ENCODE measurements at places on chromosomes 11 and 22.

- no peak for DNase-seq
Measured at GRCh38 chr11:33387996-33388395, 130.8 kb downstream of the HIPK3 start.

DNA sequence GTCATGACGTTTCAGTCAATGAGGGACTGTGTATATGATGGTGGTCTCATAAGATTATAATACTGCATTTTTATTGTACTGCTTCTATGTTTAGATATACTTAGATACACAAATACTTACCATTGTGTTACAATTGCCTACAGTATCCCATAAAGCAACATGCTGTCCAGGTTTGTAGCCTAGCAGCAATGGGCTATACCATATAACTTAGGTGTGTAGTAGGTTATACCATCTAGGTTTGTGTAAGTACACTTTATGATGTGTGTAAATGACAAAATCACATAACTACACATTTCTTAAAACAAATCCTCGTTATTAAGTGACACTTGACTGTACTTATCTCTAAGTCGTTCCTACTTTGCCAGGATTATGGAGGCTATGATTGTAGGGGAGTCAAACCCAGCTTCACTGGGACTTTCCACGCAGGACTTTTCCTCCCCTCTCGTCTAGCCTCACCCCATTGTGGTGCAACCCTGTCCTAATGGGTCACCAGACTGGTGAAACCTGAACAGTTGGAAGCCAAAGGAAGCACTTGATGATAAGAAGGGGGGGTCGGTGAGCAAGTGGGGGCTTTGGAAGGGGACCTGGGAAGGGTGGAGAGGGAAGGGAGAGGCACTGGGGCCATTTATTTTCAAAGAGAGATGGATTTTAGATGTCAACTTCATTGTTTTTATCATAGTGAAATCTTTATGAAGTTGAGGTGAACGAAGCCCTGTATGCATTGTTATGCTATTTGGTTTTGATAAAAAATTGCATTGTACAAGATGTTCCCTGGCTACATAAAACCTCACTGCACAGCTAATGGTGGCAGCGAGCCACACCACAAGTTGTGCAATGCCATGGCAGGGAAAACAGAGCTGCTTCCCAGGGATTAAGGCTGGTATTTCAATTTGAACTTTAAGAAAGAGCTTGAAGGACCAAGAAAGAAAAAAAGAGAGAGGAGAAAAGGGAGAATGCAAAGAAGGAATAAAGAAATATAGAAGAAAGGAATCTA, 129.1 kb downstream of the EHF start:
- no peak for DNase-seq

GRCh38 chr11:40328890-40329614, 1130.4 kb downstream of the LRRC4C start:
- no peak for DNase-seq

GRCh38 chr22:44145544-44145943, 35.2 kb upstream of the PARVG start:
- no peak for DNase-seq

- no peak for DNase-seq
Measured at GRCh38 chr11:59822989-59823566, 12.5 kb upstream of the MRPL16 start.

GRCh38 chr11:125514336-125515101, 18.5 kb upstream of the FEZ1 start:
- no peak for DNase-seq

GRCh38 chr22:33895444-33895843, 24.8 kb downstream of the LARGE1 start:
- no peak for DNase-seq

GRCh38 chr11:66418168-66418985, 2.5 kb upstream of the NPAS4 start:
- DNase-seq, result peak; percentile 46

- no peak for DNase-seq
Measured at GRCh38 chr11:20031155-20032001, 128.9 kb downstream of the DBX1 start.

GRCh38 chr22:37178350-37179125, 9.5 kb downstream of the C1QTNF6 start:
- DNase-seq, result no peak

- peak; percentile 59 for DNase-seq
Measured at GRCh38 chr11:46330154-46330553, 17.1 kb upstream of the DGKZ start.

- no peak for DNase-seq
Measured at GRCh38 chr11:44017443-44018126, 30.2 kb upstream of the ACCSL start.

DNA sequence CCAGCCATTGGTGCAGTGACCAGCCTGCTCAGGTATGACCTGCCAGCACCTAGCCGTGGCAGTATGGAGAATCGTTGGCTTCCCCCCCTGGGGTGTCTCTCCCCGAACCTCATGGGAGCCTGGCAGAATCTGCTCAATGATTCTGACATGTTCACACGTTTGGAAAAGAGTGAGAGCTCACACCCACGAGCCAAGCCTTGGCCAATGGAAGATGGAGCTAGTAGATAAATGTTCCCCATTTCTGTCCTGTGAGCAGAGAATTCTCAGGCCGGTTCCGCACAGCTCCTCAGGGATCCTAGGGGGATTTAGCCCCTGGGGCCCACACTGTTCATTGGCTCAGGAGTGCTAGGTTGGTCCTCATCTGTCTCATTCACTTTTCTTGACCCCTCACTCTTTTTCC, 128.4 kb downstream of the RCN1 start:
- no peak for DNase-seq

- no peak for DNase-seq
Measured at GRCh38 chr11:33778675-33779074, 4.4 kb upstream of the FBXO3 start.

GRCh38 chr11:29135504-29135903, 881.3 kb downstream of the KCNA4 start:
- DNase-seq, result no peak

DNA sequence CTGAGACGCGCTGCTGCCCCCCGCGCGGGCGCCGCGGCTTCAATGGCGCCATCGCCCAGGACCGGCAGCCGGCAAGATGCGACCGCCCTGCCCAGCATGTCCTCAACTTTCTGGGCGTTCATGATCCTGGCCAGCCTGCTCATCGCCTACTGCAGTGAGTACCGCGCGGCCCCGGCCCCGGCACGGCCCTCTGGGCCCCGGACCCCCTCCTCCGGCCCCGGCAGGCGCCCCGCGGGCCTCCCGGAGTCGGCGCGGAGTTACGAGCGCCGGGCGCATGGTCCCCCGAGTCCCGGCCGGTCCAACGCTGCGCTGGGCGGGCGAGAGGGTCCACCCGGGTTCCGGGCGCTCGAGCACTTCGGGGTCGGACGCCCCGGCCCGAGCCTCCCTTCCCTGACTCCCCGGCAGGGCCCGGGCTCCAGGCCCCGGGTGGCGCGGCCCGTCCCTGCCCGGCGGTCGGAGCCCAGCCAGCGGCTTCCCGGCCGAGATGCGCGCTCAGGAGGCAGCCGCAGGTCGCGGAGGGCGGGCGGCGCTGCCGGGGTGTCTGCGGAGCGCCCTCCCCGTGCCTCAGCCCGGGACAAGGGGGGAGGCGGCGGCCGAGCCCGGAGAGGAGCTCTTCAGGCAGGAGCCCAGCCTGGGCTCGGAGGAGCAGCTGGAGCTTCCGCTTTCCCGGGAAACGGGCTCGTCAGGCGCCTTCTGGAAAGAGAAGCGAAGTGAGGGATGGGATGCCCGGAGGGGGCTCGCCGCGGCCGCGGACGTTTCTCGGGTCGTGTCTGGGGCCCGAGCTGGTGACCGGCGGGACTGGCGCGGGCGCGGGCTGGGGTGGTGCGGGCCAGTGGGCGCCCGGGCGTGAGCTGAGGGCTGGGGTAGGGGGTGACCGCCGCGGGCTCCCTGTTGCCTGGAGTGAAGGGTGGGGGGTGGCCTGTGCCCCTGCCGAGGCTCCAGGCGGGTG, 1337.8 kb downstream of the BRD1 start:
- DNase-seq, result no peak

GRCh38 chr22:39973656-39974055, 13.5 kb downstream of the TMA7B start:
- no peak for DNase-seq

- DNase-seq, result no peak
Measured at GRCh38 chr11:75654314-75654713, 14.5 kb downstream of the MAP6 start.

DNA sequence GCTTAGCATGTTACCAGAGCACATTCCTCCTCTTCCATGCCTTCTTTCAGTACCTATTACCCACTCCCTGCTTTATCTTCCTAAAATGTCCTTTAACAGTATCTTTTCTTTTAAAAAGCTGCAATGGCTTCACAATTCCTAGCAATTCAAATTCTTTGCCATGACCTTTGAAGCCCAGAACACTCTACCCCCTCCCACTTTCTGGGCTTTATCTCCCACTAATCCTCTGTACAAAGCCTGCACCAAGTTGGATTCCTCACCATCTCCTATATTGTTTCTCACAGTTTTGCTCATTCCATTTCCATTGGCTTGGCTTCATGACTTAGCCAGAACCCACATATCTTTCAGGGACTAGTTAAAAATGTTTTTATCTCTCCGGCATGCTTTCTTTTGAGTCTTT, 80.9 kb downstream of the FAM76B start:
- DNase-seq, result no peak

GRCh38 chr11:125182573-125182972, 18.0 kb downstream of the PKNOX2 start:
- no peak for DNase-seq

DNA sequence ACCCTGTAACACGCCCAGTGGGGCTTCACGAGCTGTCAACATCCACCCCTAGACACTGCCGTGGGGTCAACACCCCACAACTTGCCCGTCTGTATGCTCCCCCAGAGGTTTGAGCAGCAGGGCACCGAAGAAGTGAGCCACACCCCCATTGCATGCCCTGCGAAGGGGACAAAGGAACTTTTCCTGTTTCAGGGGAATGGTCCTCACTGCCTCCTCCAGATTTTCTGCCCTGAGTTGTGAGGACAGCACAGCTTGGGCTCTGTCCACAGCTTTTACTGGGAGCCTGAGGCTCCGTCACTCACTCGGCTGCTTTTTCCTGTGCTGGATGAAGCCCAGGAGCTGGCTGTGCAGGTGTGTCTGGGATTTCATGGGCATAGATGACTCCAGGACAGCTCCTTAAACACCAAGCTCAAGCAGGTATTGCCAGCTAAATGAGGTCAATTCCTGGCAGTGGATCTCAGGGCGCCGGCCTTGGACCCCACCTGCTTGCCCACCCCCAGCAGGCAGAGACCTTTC, 40.2 kb upstream of the CCDC188 start:
- no peak for DNase-seq

GRCh38 chr11:46047520-46047919, 73.7 kb downstream of the PHF21A start:
- no peak for DNase-seq

- no peak for DNase-seq
Measured at GRCh38 chr11:3020011-3020410, 27.9 kb upstream of the NAP1L4 start.

- DNase-seq, result no peak
Measured at GRCh38 chr11:20369826-20370225, 6.3 kb downstream of the HTATIP2 start.

DNA sequence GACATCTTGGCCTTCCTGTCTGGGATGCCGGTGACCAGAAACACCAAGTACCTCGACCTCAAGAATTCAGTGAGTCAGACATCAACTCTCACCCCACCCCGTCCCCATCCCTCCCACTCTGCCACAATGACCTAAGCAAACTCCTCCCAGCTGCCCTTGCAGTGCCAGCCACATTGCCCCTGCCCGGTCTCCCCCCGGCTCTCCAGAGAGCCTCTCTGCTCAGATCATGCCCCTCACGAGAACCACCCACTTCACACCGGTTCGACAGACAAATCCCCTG, 23.6 kb upstream of the MYRF start:
- no peak for DNase-seq

DNA sequence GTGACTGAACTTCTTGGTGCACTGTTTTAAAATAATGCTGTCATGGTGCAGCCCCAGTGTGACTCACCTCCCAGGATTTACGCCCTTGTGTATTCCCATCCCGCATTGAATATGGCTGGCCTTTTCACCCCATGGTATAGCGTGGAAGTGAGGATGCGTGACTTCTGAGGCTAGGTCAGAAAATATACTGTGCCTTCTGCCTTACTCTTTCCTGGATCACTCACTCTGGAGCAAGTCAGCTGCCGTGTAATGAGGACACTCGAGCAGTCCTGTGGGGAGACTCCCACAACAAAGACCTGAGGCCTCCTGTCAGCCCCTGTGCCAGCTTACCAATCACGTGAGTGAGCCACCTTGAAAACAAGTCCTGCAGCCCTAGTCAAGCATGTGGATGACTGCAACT, 471.9 kb upstream of the KIRREL3 start:
- no peak for DNase-seq

GRCh38 chr11:130544266-130544665, 95.8 kb downstream of the ADAMTS15 start:
- no peak for DNase-seq

GRCh38 chr11:10770626-10771254, 19.7 kb downstream of the CTR9 start:
- DNase-seq, result no peak

DNA sequence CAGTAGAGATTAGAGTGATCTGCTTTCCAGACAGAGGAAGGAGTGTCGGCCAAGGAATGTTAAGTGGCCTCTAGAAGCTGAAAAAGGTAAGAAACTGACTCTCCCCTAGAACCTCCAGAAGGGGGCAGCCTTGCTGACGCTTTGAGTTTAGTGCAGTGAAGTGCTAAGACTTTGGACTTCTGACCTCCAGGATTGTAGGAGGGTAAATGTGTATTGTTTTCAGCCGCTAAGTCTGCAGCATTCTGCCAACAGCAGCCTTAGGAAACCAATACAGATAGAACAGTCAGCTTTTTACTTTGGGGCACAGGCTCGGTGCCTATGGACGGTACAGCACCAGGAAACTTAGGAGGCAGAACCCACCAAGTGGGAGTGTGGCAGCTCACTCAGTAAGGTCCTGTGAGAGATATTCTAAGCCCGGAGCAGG, 3.6 kb upstream of the TBC1D22A start:
- no peak for DNase-seq

DNA sequence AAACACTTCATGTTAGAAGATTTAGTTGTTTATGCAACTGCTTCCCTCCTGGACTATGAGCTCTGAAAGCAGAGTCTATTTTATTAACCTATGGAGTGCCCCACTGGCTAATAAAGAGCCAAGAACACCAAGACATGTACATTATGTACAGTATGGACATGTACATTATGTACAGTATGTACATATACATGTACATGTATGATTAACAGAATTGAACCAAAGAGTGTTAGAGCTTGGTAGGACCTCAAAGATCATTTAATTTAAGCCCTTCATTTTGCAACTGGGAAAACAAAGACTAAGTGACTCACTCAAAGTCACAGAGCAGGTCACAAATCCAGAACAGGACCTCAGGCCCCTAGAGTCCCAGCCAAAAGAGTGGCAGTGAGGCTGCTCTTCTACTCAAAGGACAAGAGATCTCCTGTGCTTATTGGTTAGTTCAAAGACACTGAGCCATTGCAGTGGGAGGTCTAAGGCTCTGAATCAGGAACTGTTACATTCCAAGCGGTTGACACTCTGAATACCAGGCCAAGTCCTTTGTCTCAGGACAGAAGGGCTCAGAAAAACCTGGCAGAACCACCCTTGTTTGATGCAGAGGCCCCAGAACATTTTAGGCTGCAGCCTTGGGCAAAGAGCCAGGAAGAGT, 103.8 kb downstream of the FAM168A start:
- DNase-seq, result no peak

All from T-helper 2 cell (primary cell).